K562 (cell line): ENCODE measurements at places on chromosomes 6 and 20. TPM values are rescaled to one million over a fixed set of nuclear protein-coding genes. Genes with fewer than 3 reads are reported as not detected.

DNA sequence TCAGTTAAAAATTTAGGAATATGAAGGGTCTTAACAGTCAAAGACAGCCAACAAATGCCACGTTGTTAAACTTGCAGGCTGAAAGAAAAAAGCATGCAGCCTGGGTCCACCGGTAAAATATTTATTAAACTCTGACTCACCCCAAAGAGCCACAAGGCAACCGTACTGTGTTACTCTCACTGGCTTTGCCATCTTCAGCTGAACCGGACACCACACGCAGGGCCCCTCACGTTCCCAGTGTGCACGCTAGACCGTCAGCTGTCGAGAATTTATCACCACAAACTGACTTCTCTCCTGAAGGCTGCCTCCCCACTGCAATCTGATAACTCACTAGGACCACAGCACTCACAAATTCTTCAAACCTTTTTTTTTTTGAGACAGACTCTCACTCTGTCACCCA lies 30.7 kb downstream of the HUS1B start:
- DNase-seq: peak; percentile 37

GRCh38 chr6:14722704-14723103 lies 523.2 kb upstream of the JARID2 start:
- no peak for DNase-seq

DNA sequence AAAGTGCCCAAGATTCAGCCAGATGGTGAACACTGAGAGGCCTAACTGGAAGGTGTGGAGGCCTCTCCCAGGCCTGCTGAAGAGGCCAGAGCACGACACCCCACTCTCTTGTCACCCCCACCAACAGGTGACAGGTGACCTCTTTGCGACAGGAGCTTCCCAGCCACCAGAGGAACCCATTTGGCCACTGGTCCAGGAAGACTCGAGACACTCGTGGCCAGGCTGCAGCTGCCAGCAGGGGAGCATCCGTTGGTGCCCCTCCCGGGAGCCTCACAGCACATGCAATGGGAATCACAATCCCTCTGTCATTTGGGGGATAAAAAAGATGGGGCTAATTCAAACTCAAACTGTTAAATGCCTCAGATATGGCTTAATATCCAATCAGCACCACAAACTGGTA lies 163.4 kb downstream of the INSM1 start:
- no peak for DNase-seq

GRCh38 chr20:19807946-19808330 lies 49.9 kb downstream of the RIN2 start:
- no peak for DNase-seq

DNA sequence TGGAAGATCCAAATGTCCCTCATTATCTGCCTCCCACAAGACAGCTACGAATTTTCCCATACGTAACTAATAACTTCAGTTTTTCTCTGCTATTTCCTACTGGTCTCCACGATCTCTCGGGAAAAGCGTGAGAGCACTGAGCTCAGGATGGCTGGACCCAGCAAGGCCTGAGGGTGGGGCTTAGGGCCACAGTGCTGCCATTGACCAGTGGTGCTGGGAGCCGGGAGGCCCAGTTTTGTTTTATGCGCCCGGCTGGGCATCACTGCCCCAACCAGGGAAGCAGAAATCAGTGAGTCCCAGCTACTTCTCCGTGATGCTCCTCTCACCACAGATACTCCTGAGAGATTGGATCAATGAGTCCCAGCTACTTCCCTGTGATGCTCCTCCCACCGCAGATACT lies 238.4 kb downstream of the LY86 start:
- DNase-seq: no peak

- no peak for DNase-seq
These were observed 631.2 kb upstream of the SYNCRIP start for GRCh38 chr6:86273936-86274335.

GRCh38 chr6:160376445-160376844 lies 28.3 kb downstream of the SLC22A3 start:
- no peak for DNase-seq

DNA sequence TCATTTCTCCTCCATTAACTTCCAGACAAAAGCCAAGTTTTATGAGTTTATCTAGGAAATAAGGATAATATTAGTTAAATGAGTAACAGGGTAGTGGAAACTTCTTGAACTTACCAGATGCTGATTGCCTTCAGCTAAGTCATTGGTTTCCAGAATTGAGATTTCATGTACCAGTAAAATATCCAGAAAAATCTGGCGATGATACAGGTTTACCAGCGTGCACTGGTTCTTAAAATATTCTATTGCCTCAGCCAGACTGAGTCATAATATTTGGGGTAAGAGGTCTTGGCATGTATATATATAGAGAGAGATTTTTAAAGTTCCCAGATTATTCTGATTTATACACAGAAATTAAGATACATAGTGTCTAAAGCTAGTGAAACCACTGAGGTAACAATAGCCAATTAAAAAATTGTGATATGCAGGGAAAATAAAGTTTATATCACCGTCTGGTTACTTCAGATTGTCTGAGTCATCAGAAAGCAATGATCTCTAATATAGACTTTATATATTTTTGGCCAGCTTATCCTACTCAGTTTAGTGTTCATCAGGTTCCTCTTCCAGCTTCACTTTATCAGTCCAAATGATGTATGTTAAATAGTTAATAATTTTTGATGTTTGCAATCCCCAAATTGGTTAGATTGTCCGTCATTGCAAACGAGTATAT lies 39.5 kb upstream of the SDHAF4 start:
- DNase-seq: no peak

DNA sequence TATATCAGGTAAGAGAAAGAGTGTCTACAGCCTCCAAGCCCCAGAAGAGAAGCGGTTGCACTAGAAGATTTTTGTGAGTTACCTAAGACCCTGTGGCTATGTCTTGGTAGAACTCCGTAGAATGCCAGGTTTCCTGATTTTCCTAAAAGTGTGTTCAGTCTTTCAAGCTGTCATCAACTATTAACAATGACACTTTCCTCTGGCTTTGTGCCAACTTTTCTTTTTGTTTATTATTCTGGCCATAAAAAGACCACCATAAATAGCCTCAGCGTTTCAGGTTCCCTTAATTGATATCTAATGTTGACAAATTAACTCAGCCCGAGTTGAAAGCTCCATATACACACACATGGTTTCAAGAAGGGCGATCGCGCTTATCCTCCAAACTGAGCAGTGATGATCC lies 1.2 kb downstream of the PAK5 start:
- no peak for DNase-seq

GRCh38 chr6:131362696-131363095 lies 210.3 kb upstream of the ARG1 start:
- DNase-seq: no peak

GRCh38 chr6:78615430-78615904 lies 251.9 kb upstream of the IRAK1BP1 start:
- no peak for DNase-seq

DNA sequence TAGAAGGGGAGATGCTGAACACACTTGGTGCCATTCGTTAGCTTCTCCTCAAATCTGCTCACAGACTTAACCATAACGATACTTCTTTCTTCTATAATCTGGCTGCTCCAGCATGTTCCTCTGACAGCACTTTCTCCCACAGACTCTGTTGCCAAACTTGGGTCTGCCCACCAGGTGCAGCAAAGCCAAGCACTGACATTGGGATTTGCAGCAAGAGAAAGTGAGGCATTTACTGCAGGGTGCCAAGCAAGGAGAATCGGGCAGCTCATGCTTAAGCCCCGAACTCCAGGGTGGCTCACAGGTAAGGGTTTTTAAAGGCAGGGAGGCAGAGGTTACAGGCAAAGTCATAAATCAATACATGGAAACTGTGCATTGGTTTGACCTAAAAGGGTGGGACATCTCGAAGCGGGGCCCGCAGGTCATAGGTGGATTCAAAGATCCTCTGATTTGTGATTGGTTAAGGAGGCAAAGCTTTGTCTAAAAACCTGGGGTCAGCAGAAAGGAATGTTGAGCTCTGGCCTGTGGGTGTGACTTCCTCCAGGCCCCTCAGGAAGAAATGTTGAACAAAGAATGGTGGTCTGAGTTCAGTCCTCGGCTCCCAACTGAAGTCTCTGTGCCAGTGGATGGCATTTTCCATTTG lies 25.1 kb upstream of the PNPLA1 start:
- no peak for DNase-seq

DNA sequence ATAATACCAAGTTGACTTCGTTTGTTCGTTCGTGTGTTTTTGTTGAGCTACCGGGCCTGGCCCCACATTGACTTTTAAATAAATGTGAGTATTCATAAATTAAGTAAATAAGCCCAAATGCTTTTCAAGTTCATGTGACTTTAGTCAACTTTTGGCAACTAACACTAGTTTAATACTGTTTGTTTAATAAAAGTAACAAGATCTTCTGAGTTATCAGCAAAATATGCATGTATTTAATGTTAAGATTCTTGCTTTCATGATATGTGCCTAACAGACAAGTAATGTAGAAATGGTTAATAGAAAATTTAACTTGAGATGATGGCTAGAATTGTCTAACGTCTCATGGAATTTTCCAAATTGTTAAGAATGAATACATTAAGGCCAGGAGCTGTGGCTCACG lies 38.7 kb upstream of the ECI2 start:
- DNase-seq: no peak

DNA sequence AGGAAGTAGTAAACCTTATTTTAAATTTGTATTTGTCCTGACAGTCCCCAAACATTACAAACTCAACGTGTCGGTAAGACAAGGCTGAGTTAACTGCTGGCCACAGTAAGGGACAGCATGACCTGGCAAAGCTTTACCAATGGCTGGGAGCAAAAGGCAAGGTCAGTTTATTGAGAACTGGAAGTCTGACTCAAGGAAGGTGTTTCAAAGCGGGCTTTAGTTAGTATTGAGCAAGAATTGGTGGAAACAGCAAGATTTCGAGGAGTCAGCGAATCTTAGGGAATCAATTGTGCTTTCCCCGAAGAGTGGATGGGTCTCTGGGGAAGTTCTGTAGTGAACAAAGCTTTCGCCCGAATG lies 885 bp upstream of the GZF1 start:
- no peak for DNase-seq

DNA sequence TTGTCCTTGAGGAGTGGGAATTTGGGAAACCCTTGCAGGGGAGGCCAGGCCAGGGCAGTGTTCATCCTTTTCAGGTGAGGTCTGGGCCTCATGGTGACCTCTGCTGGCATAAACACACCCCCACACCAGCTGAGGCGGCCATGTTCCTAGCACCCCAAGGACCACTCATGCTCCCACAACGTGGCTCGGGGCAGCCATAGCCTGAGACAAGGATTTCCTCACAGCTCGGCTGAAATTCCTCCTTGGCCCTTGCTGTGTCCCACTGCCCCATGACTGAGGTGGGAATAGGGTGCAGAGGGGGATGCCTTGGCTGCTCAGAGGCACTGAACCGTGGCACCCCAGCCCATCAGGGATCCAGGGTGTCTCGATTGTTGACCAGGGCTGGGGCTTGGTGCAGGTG lies 27.3 kb upstream of the SPDEF start:
- DNase-seq: no peak

The TMEM217 gene
- total RNA-seq: 1.9 and 2.0 TPM in 2 replicates

The CDH26 gene
- 0.22 TPM in 1 of 2 replicates, not detected in the other for total RNA-seq

The RUNX2 gene
- total RNA-seq: 0.98 and 1.00 TPM in 2 replicates
